ENCODE measurements at places on chromosomes 3 and 15. TPM values are rescaled to one million over a fixed set of nuclear protein-coding genes. Genes with fewer than 3 reads are reported as not detected.

- DNase-seq, result no peak
Observed at GRCh38 chr3:134992586-134992985, 197.5 kb downstream of the EPHB1 start.

DNA sequence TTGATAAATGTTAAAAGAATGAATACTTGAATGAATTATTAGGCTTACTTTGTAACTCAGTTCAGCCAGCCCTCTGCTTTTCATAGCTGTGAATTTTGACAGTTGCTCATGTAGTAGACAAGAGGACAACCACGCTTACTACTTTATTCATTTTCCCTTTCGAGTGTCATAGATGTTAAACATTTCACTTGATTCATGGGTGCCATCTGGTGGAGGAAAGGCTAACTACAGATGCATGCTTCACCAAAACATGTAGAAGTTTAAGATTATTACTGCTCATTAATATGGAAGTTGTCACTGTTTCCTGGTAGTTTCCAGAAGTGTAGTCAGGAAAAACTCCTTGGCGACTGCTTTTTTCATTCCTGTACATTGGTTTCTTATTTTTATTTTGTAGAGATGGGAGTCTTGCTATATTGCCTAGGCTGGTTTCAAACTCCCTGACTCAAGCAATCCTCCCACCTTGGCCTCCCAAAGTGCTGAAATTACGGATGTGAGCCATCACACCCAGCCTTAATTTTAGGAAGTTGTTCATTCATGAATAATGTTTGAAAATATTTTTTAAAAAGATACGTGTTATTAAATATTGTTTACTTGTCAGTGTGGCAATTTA is 163.2 kb downstream of the B3GALNT1 start:
- DNase-seq, result peak; percentile 16

ROPN1B gene
- not detected for total RNA-seq

- no peak for DNase-seq
Observed at GRCh38 chr3:130850843-130851242, 43.0 kb upstream of the ATP2C1 start.

- no peak for DNase-seq
Observed at GRCh38 chr3:194554473-194555123, 67.8 kb upstream of the ATP13A3 start.

DNA sequence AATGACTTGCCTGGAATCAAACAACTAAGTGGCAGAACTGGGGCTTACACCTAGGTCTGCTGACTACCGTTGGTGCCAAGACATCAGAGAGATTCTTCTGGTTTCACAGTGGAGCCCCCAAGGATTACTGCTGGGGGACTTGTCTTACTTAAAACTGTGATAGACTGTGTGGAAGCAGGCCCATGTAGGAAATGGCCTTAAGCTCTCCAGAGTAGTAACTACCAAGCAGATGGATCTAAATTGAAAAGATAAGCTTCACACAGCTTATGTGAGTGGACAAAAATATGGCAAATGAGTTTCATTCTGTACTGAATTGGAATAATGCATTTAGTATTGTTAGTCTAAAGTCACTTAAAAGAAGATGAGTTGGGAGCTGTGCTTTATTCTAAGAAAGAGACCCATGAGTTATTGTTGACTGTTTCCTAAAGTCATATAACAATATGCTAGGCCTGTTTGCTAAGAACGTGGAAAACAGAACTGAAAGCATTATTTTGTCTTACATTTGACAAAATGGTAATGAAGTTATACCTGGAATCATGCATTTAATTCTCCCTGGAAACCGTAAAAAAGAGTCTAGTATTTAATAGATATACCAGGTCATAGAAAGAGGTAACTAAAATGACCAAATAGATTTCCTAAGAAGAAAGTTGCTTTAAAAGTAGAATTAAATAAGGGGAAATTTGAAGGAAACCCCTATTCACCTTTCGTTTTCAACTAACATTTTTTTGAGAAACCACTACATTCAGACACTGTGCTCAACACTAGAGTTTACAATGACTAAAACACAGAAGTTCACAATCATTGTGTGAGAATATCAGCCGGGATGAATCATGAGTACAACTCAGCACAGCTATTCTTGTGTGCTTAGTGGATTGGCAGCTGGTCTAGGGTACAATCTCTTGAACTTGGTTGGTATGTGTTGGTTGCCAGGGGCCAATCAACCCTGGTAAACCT is 13.0 kb upstream of the MAPK6 start:
- DNase-seq, result no peak

DNA sequence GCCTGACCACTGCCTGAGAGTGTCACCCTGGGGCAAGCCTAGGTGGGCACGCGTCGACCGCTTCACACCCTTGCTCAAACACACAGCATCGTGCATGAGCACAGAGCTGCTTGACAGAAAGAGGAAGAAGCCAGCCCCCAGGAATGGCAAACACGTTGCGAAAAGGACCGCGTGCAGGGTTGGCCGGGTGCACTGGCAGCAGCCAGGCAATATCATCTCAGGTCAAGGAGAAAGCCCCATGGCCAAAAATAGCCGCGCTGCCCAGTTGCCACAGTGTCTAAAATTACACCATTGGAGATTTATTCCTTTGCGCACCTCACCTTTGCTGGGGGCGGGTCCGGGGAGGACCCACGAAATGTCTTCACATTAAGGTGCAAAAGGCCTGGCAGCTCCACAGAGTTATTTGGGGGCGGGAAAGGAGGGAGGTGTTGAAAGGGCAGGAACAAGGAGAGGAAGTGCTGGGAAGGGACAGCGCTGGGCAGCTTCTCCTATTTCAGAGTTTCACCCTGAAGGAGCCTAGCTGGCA is 44.7 kb upstream of the NR2F2 start:
- DNase-seq, result no peak

GRCh38 chr15:34964277-34964676 is 5.3 kb downstream of the AQR start:
- DNase-seq, result no peak

DNA sequence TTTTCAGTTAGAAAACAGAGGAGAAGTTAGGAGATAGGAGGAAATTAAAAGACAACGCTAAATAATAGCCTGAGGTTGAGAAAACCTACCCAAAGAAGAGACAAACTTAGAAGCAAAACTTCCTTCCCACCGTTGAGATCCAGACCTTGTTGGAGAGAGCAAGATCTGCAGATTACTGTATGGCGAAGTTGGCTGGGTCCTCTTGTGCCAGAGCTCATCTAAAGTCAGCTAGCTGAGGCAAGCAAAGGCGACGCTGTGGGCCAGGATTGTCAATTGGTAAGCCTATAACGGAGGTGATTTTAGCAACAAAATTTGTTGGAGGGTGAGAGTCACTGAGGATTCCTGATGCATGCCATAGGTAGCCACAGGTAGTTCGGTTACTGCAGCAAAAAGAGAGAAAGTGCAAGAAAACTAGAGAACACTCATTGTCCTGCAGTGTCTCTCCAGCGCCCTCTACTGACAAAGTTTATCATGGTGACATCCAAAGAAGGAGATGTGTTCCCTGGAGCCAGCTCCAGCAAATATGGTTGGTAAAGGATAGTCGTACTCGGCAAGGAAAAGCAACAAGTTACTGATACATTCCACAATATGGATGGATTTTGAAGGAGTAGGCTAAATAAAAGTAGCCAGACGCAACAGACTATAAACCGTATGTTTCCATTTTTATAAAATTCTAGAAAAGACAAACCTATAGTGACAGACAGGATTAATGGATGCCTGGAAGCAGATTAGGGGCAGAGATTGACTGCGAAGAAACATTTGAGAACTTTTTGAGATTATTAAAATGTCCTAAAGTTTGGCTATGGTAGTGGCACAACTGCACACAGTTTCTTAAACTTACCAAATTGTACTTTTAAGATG is 9.8 kb upstream of the OR5K4 start:
- no peak for DNase-seq

DNA sequence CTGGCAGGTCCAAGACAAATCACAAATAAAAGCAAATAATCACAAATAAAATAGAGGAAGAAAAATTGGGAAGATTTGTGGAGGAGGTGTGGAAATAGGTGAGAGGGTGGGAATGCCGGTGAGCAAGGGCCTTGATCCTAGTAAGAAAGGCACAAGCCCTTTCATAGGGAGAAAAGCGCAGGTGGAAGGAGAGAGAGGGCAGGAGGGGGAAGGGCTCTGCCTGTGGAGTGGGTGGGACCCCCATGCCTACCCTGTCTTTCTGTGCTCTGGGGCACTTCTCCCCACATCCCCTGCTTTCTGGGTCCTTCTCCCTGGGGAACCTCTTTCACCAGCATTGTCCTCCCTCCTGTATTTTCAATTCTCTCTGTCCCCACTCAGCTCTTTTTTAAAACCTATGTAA is 711 bp upstream of the TGM5 start:
- DNase-seq, result no peak

COL7A1 gene
- 348 TPM for total RNA-seq

TMC3 gene
- total RNA-seq, result not detected

DNA sequence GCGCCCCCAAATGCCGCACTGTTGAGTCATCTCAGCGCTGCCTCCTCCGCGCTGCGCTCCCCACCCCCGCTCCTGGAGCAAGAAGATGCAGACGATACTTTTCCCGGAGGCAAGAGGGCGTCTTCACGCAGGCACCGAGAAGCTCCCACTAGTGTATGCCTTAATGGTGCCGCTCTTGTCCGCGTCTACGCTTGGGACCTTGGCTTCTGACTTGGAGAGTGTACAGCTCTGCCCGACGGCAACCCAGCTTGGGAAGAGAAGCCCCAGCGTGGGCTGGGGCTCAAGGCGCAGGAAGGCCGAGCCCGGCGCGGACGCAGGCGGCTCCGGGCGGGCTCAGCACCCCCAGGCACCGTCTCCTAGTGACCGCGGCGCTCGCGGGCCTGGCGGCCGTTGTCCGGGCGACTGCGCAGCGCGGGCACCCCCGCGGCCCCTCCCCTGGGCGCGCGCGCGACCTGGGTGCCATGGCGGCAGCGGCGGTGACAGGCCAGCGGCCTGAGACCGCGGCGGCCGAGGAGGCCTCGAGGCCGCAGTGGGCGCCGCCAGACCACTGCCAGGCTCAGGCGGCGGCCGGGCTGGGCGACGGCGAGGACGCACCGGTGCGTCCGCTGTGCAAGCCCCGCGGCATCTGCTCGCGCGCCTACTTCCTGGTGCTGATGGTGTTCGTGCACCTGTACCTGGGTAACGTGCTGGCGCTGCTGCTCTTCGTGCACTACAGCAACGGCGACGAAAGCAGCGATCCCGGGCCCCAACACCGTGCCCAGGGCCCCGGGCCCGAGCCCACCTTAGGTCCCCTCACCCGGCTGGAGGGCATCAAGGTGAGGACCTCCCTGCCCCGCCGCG is at the start of gene P4HTM:
Gene P4HTM, plus strand, starts transcription at position 446 of the 840 bp plus-strand sequence. Its CDS starts 16 bp downstream, at position 462.
- peak; percentile 65 for DNase-seq

- DNase-seq, result no peak
Observed at GRCh38 chr3:11583638-11584046, 60.1 kb downstream of the VGLL4 start.

GRCh38 chr3:150221904-150222523 is 186.1 kb upstream of the TSC22D2 start:
- no peak for DNase-seq

GPR27 gene
- total RNA-seq, result 8.9 TPM

MORC1 gene
- not detected for total RNA-seq

- no peak for DNase-seq
Observed at GRCh38 chr3:125644036-125645005, 49.0 kb upstream of the OSBPL11 start.

MELTF gene
- total RNA-seq, result 28.6 TPM

GRCh38 chr3:76872999-76873398 is 166.9 kb upstream of the ROBO2 start:
- DNase-seq, result no peak

GOLGA8J gene
- total RNA-seq, result not detected

DPPA2 gene
- total RNA-seq, result not detected

- DNase-seq, result no peak
Observed at GRCh38 chr15:69780981-69781380, 316.7 kb downstream of the TLE3 start.

GRCh38 chr3:133938770-133939462 is 43.2 kb upstream of the RAB6B start:
- DNase-seq, result no peak

- no peak for DNase-seq
Observed at GRCh38 chr3:13710251-13710650, 161.3 kb downstream of the FBLN2 start.

DNA sequence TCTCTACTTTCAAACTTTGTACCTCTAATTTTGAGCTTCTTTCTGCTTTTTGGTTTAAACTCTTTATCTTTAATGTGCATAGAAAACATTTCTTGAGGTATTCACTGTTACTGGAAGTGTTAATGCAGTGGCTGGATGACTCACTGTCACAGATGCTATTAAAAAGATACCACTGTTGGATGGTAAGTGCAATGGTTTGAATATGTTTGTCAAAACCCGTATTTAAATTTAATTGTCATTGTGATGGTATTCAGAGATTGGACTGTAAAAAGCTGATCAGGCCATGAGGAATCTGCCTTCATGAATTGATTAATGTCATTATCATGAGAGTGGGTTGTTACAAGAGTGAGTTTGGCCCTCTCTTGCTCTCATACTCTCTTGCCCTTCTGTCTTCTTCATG is 70.6 kb downstream of the AP4E1 start:
- no peak for DNase-seq

FEZF2 gene
- not detected for total RNA-seq

DNA sequence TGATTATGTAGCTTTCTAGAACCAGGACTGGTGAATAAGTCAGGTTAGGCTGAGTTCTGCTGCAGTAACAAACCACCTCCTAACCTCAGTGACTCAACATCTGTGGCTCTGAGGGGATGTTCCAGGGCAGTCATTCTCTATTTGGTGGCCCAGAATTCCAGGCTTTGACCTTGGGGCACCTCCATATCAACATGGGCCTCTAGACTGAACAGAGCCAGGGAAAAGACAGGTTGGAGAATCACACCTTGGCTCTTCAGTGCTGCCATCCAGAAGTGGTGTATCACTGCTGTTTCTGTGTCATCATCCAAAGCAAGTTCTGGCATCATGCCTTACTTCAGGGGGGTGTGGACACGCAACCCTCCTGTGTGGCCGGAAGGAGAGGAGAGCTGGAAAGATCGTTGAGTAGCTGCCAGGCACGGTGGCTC is 15.3 kb downstream of the ZBTB47 start:
- DNase-seq, result no peak

PCYT1A gene
- 62.7 TPM for total RNA-seq

GRCh38 chr15:33559207-33559890 is 248.6 kb downstream of the RYR3 start:
- no peak for DNase-seq

PPM1M gene
- 6.1 TPM for total RNA-seq

DNAH1 gene
- 0.96 TPM for total RNA-seq

GRCh38 chr15:40785164-40785563 is 15.4 kb downstream of the C15orf62 start:
- DNase-seq, result no peak

GRCh38 chr3:172294223-172294806 is 153.9 kb downstream of the GHSR start:
- no peak for DNase-seq

- peak; percentile 37 for DNase-seq
Observed at GRCh38 chr3:139473155-139473771, 3.1 kb downstream of the RBP2 start.

ANKUB1 gene
- not detected for total RNA-seq

All from kidney epithelial cell (primary cell).